ENCODE measurements at places on chromosomes 6 and 20. TPM values are rescaled to one million over a fixed set of nuclear protein-coding genes. Genes with fewer than 3 reads are reported as not detected.

ACSS1 gene
- 14.0 TPM for total RNA-seq

PPP1R11 gene
- total RNA-seq: 35.6 TPM

GRCh38 chr6:4018924-4019236 lies 60.1 kb downstream of the FAM217A start:
- no peak for DNase-seq

B3GAT2 gene
- 1.2 TPM for total RNA-seq

PLCB1 gene
- total RNA-seq: 13.7 TPM

DNA sequence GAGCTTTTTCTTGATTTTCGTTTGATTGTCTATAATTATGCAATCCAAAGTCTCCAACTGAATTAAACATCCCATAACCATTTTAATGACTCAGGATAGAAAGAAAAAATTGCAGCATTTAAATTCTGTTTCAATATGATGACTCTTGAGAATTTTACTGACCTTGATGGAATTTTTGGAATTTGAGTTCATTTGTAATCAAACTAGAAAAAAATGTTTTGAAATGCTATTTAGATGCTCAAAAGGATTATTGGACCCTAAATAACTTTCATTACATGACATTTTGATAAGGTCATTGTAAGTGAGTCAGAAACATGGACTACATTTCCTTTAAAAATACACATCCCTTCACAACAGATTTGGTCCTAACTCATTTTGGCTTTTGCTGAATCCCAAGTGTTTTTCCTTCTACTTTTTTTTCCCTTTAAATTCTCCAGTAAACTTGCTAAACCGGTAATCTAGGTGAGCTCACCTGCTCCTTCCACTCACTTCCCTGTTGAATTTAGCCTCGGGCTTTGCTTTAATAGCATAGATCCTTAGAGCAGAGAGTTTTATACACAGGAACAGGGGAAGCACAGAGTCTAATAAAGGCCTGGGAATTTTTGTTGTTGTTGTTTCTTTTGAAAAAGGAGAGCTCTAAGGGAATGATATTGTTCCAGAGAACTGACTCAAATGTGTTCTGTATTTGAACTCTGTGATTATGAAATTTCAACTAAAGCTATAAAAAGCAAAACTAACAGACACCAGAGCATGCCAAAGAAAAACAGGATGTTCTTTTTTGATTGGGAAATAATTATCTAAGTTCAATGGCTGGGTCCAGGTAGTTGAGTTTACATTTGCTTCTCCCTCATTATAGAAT lies 1088.2 kb upstream of the CITED2 start:
- no peak for DNase-seq

DNA sequence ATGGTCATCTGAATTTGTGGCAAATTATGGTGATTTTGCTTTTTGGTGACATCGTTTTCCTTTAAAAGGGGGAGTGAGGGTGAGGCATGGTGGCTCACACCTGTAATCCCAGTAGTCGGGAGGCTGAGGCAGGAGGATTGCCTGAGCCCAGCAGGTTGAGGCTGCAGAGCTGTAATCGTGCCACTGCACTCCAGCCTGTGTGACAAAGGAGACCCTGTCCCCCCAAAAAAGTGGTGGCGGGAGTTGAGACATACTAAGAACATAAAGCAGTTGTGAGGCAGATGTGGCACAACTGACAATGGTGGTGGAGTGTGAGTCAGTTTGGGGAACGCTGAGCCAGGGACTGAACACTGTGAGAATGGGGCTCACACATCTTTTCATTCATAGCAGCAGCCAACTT lies 45.5 kb downstream of the ADNP start:
- DNase-seq: no peak

SSR1 gene
- total RNA-seq: 110 TPM

ADISSP gene
- total RNA-seq: 86.0 TPM

GRCh38 chr6:23246896-23247295 lies 677.5 kb downstream of the HDGFL1 start:
- no peak for DNase-seq

- DNase-seq: no peak
These were observed 574.3 kb downstream of the COL12A1 start for GRCh38 chr6:74631564-74631963.

- no peak for DNase-seq
These were observed 63.0 kb downstream of the ITCH start for GRCh38 chr20:34426026-34426425.

GRCh38 chr6:1952740-1953360 lies 292.6 kb downstream of the GMDS start:
- DNase-seq: no peak

ZNF337 gene
- 18.8 TPM for total RNA-seq

DNA sequence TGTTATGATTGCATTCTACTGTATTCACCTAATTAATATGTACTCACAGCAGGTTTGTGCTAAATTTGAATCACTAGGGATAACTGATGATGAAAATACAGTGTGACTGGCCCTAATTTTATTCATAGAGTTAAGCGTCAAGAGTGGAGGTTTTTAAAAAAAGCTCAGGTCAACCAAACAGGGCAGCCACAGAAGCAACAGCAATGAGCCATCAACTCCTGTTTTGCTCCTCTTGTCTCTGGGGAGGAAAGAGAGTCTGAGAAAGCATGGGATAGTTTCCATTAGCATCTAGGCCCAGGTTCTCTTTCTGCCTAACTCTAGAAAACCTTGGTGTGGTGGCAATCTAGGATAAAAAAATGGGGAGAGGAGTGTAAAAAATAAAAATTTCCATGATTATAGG lies 122.1 kb downstream of the OGFRL1 start:
- no peak for DNase-seq

GRCh38 chr20:8398263-8399051 lies 266.4 kb downstream of the PLCB1 start:
- DNase-seq: no peak

GRCh38 chr6:152695372-152696045 lies 2.2 kb upstream of the MYCT1 start:
- no peak for DNase-seq

GRM1 gene
- 0.63 TPM for total RNA-seq

- DNase-seq: no peak
These were observed 90.6 kb upstream of the FRMD1 start for GRCh38 chr6:168169624-168170023.

- DNase-seq: no peak
These were observed 49.1 kb upstream of the UBR2 start for GRCh38 chr6:42514745-42515144.

- DNase-seq: no peak
These were observed 28.3 kb upstream of the ZNF184 start for GRCh38 chr6:27501187-27501586.

TMEM217 gene
- total RNA-seq: 0.82 TPM

DNA sequence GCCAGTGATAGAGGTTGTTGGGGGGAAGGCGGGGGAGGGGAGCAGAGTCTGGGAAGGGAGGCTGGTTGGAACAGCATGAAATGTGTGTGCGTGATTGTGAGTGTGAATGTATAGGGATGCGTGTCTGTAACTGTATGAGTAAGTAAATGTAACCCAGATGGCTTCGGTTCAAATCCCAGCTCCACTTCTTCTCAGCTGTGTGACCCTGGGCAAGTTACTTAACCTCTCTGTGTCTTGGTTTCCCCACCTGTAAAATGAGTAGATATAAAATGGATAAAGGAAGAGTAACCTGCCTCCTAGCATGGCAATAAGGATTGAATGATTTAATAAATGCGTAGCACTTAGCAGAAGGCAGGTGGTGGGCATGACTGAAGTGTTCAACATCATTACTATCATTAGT lies 24.1 kb downstream of the MAFB start:
- DNase-seq: no peak

DNA sequence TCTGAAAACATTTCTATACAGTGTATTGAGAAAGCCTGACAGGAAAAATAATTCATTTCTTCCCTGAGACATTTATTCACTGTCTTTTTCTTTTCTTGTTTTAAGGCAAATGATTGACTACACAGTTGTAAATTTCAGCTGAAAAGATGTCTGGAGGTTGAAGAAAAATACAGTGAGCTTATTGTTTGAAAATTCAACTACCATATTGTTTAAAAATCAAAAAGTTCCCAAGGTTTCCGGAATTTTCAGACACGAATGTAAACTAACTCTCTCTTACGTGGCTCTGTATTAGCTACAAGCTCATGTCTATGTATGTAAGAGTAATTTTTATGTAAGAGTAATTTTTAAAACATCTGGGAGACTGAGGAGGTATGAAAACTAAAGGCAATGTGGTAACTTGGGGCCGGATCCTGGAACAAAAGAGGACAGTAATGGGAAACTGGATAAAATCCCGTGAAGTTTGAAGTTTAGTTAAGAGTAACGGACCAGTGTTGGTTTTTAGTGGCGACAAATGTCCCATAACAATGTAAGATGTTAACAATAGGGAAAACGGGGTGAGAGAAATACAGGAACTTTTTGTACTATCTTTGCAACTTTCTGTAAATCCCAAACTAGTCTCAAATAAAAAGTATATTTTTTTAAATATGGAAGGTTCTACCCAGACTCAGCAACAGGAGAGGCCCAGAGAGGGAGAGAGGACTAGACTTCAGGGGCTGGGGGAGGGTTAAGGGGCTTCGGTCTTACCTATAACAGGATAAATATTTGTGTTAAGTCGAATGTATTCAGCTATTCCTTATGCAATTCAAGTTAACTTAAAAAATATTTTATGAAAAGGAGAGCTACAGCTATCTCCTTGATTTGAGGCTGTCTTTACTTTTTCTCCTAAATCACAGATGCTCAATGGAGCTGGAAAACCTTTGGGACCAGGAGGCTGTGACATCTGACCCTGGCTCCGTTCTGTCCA lies 1.3 kb downstream of the PTGIS start:
- DNase-seq: no peak

UNC5CL gene
- 1.6 TPM for total RNA-seq

DNA sequence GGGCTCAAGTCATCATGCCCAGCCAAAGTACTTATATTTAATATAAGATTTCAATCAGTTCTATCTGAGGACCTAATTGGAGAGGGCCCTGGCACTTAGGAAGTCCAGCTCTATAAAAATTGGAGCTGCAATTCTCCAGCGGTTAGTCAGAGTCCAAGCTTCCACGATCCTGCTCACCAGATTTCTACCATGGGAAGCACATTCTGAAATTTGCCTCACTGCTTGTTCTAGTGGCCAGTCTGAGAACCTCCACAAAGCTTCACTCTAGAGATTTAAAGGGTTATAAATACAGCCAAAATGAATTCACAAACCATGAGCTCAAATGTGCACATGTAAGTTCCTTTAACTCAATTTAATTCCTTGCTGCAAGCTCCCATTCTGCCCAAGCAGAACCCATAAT lies 33.5 kb downstream of the PNLDC1 start:
- DNase-seq: no peak

GRCh38 chr6:30168741-30169140 lies 5.4 kb downstream of the TRIM15 start:
- no peak for DNase-seq

SLC52A3 gene
- not detected for total RNA-seq

SLC26A8 gene
- 0.33 TPM for total RNA-seq

- DNase-seq: no peak
These were observed 157.3 kb upstream of the ATXN1 start for GRCh38 chr6:16918586-16918985.

DNA sequence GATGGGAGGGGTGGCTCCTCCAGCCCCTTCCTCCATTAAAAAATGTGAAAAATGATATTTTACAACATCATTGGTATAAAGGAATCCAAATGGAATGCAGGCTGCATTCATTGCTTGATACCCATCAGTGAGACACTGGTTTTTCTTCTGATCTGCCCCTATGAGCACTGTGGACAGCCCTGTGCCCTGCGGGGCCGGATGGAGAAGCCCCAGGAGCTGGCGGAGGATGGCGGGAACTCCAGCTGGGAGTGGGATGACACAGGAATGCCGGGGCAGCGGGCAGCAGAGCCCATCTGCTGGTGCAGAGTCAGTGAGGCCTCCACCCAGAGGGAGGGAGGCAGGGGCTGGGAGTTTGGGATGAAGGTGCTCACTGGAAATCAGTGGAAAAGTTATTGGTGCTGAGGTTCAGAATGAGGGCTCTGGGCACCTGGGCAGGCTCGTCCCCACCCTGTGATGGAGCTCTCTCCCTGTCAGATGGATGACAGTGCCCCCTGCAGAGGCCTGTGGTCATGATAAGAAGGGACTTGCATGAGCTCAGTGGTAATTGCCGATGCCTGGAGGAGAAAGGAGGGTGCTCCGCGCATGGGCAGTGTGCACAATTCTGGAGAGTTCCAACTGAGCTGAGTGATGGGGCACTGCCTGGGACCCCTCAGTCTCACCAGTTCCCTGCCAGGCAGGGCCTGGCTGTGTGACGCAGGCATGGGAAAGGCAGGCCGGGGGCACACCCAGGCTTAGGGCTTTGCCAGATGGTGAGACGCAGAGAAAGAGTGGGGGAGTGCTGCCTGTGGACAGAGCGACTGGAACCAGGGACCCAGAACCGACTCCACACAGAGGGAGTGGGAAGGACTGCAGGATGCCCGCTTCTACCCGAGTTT lies 23.2 kb downstream of the CTCFL start:
- DNase-seq: no peak

DNA sequence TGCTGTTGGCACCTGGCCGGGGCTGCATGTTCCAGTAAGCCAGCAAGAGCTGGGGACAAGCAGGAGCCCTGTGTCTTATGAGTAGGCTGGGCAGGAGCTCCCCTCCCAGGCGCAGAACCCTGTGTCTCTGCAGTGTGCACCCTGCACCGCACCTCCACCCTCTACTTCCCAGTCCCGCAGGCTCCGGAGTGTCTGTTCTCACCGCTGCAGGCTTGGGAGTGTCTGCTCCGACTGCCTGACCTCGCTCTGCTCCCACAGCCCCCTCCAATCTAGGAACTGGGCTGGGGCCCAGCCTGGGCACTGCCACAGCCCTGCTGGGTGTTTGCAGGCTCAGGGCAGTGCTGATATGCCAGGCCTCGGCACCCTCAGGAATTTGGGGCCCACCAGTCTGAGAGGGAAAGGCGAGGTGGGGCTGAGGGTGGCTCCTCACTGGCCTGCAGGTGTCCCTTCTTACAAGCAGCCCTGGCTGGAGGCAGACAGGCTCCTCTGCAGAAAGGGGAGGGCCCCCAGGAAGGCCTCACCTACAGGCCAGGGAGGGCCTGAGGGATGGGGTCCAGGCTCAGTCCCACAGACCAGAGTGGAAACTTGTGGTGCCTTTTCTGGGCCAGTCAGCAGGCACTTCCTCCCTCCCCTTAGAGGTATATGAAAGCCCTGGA lies 871.6 kb upstream of the GJE1 start:
- no peak for DNase-seq

ADRM1 gene
- total RNA-seq: 90.4 TPM

PSORS1C2 gene
- total RNA-seq: not detected

- DNase-seq: no peak
These were observed 180.5 kb downstream of the PDE7B start for GRCh38 chr6:136031982-136032381.

ELOVL2 gene
- 13.8 TPM for total RNA-seq

DNA sequence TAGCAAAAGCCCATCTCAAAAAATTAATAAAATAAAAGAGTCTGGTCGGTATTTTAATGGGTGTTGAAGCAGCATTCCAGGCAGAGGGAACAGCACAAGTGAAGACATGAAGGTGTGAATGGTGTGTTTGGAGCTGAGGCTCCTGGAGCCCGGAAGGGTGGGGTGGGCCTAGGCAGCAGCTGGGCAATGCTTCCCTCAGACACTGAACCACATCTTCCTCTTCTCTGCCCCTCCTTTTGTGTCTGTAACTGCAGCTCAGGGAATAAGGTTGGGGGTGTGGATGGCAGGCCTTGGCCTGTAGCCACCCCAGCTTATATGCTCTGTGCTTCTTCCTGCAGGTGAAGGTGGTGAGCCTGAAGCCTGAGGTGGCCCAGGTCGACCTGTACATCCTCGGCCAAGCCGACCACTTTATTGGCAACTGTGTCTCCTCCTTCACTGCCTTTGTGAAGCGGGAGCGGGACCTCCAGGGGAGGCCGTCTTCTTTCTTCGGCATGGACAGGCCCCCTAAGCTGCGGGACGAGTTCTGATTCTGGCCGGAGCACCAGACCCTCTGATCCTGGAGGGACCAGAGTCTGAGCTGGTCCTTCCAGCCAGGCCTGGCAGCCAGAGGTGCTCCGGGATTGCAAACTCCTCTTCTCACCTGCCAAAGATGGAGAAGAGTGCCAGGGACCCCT lies 26.6 kb downstream of the POFUT1 start:
- DNase-seq: no peak

All from neural crest cell (in vitro differentiated cells).